Inflammatory macrophage (primary cell): ENCODE measurements at places on chromosomes 4 and X.

GRCh38 chrX:152428120-152428519 is 23.0 kb downstream of the GABRA3 start:
- no peak for DNase-seq

DNA sequence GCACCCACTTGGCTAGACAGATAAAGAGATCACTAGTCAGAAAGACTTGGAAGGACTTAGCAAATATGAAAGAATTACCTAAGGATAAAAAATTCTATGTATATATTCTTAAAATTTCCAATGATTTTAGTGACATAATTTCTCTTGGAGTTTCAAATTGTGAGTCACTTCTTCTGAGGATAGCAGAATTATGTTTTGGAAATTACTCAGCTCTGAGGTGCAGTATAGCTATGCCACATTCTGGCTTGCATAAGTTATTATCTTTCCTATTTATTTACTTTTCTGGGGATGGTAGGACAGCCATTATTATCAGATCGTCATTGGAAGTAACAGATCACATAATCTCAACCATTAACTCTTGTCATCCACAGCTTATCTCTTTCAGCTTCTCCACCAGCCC is 853.5 kb downstream of the TRIML1 start:
- no peak for DNase-seq

- DNase-seq, result no peak
These were observed 325.8 kb upstream of the GALNT7 start for GRCh38 chr4:172842779-172843178.

GRCh38 chr4:106909486-106910188 is 126.5 kb downstream of the DKK2 start:
- DNase-seq, result no peak

DNA sequence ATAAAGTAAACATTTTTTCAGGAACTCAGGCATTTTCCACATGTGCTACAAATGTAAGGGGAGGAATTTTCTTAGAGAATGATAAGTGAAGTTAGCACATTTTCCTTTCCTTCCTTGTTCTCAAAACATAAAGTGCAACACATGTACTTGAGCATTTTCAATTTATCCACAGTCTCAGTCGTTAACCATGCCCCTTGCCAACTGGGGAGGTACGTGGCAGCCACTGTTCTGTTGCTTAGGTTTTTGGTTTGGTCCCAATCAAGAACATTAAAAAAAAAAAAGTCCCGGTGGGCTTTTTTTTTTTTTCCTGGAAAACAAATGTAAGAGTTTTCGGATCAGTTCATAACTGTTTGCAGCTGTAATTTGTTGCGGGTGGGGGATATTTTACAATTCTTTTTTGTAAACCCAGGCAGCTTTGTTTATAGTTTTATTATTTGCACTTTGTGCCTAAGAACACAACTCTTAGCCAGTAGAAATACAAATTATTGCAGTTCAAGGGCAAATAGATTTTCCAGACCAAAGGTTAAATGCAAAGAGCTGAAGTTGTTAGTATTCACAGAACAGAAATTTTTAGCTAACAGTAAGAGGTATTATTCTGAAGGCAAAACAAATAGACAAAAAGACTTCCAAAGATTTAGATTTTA is 112.1 kb upstream of the NAP1L5 start:
- no peak for DNase-seq

DNA sequence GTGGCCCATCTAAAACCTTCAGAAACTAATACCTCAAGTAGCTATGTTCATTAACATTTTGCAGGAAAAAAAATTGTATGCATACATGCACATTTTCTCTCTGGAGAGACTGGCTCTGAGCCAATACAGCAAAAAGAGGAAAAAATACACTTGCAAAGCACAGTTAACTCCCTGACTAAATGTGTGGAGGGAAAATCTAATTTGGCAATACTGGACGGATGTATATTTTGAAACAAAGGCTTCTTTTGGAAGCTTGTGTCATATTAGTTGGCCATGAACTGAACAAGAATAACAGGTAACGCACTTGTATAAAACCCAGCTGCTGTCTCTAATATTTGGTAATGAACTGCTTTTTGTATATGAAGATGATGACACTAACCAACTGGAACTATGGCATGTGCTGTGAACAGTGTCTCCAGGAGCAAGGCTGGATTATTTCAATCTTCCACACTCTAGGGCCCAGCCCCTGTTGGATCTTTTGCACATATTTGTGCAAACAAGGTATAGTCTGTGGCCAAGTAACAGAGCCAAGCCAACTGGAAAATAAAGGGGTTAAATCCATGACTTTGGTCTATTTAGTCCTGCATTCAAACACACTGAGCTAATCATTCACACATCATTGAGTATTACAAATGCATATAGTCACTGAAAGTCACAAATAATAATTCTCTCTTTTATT is 67.9 kb upstream of the NRK start:
- no peak for DNase-seq

- DNase-seq, result no peak
These were observed 131.2 kb downstream of the FRMPD4 start for GRCh38 chrX:12269484-12269883.

DNA sequence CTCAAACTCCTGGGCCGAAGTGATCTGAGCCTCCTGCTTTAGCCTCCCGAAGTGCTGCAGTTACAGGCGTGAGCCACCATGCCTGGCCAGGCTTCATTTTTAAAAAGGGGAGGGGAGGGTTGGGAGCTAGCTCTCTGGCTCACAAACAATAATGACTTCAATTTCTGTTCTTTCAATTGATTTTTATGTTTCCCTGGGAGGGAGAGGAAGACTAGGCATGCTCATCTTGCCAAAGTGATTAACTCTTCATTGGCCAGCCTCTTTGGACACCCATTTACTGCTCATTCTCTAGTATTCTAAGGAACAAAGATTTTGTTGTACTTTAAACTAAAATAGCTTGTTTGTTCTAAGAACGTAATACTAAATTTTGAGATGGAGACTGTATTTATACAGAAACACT is 43.4 kb upstream of the TRIM2 start:
- DNase-seq, result no peak

DNA sequence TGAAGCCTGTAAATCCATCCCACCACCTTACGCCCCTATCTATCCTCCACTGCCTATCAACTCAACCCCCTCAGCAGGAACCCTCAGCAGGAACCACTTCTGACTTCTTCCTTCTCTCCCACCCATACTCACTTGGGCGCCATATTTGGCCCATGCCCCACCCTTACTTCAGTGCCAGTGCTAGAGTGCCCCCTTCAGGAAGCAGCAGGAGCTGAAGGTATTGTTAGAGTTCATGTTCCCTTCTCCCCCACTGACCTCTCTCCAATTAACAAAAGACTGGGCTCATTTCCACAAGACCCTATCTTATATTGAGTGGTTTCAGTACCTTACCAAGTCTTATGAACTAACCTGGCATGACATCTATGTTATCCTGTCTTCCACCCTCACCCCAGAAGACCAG is 363.1 kb upstream of the SLIT2 start:
- no peak for DNase-seq

GRCh38 chr4:74942918-74943253 is 10.0 kb downstream of the PARM1 start:
- DNase-seq, result no peak

DNA sequence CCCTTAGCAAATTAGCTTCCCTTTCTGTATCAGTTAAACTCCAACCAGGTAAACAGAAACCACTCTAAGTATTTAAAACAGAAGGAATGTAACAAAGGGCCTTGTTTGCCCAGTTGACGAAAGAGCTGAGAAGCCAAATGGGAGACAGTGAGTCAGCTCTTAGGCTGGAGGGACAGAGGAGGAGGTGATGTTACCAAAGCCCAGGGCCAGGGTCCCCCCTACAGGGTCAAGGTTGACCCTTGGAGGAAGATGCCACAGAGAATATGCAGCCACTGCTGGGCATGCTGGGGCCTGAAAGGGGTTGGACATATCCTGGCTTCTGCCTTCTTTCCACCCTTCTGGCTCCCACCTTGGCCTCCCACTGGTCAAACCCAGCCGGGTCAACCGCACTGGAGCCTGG is 38.3 kb upstream of the LGI2 start:
- no peak for DNase-seq

GRCh38 chr4:42865572-42866189 is 26.8 kb upstream of the GRXCR1 start:
- peak; percentile 72 for DNase-seq

- DNase-seq, result peak; percentile 38
These were observed 12.5 kb downstream of the RELL1 start for GRCh38 chr4:37673538-37674192.

- DNase-seq, result no peak
These were observed 335.2 kb downstream of the UBE2NL start for GRCh38 chrX:144219035-144219434.

GRCh38 chr4:152095701-152096070 is 334.9 kb upstream of the GATB start:
- no peak for DNase-seq

GRCh38 chrX:47200385-47201150 is 6.9 kb downstream of the UBA1 start:
- DNase-seq, result no peak

DNA sequence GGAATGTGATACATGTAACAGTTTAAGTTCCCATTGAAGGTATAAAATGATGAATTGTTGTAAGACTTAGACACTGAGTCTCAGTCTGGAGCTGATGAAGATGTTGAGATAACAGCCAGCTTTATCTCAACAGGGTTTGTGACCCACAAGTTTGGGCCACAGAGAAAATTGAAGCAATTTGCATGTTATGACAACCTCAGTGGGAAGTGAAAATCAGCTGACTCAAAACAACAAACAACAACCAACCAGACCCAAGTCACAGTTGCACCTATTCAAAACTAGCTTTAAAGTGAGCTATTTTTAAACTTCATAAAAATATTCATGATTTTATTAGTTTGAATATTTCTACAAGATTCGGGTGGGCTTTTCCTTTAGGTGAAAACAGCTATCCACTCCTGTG is 8.0 kb downstream of the SFRP2 start:
- no peak for DNase-seq

DNA sequence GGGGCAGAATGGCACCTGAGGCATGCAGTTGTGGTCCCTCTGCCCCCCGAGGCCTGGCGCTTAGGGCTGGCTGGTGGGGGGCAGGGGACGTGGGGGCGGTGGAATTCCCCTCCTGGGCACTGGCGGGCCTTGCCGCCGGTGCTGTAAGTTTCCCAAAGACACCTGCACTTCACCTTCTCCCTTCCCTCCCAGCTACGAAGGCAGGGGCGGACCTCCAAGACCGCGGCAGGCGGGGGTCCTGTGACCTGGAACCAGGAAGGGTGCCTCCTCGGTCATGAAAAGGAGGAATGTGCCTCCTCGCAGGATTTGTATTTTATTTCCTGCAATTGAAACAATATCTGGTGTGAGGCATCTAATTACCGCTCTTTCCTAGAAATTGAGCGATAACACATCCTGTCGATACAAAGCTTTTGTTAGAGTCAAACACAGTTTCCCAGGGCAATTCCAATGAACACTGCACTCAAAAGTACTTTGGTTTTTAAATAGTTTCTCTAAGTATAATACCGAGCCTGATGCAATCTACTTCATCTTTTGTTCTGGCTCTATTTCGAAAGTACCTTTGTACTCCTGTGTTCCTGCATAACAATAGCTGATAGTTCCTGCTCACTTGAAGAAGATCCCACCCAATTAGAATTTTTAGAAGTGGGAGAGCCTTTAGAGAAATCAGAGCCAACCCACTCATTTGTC is 12.3 kb upstream of the ADRA2C start:
- DNase-seq, result no peak

GRCh38 chr4:2417226-2417764 is 1.1 kb downstream of the ZFYVE28 start:
- DNase-seq, result no peak

DNA sequence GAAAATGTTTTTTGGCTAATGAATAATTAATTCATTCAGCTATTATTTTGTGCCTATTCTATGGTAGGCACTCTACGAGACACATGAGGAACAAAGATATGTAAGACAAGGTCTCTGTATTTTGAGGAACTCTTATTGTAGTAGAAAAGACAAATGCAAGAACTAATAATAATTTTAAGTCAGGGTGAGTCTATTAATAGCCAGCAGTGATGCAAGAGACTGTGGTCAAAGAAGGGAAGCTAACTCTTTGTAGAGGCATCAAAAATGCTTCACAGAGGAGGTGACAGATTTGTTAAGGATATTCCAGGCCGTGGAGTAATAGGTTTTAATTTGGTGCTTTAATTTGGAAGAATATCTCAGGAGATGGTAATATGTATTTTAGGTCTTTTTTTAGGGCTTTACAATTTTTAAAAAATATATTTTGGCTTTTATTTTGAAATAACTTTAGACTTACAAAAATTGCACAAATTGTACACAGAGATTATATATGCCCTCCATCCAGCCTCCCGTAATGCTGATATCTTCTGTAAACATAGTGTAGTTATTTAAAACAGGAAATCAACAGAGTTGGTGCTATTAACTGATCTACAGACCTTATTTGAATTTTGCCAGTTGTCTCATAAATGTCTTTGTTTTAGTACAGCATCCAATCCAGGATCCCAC is 48.1 kb downstream of the DCLK2 start:
- peak; percentile 95 for DNase-seq

GRCh38 chr4:128663325-128663724 is 146.2 kb upstream of the JADE1 start:
- no peak for DNase-seq

DNA sequence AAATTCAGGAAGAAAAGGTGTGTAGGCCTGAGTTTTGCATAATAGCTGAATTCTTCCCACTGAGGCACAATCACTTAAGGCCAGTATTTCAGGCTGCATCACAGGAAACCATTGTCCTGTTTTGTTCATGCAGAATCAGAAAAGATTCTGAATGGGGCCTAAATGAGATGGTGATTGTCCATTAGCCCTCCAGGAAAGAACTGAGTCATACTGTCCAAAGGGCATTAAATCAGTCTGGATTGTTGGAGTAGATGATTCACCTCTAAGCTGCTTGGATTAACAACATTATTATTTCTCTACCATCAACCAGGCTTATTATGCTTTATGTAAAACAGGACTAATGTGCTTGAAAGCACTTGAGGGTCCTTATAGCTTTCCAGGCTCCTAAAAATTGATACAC is 36.2 kb downstream of the CT47B1 start:
- DNase-seq, result no peak

DNA sequence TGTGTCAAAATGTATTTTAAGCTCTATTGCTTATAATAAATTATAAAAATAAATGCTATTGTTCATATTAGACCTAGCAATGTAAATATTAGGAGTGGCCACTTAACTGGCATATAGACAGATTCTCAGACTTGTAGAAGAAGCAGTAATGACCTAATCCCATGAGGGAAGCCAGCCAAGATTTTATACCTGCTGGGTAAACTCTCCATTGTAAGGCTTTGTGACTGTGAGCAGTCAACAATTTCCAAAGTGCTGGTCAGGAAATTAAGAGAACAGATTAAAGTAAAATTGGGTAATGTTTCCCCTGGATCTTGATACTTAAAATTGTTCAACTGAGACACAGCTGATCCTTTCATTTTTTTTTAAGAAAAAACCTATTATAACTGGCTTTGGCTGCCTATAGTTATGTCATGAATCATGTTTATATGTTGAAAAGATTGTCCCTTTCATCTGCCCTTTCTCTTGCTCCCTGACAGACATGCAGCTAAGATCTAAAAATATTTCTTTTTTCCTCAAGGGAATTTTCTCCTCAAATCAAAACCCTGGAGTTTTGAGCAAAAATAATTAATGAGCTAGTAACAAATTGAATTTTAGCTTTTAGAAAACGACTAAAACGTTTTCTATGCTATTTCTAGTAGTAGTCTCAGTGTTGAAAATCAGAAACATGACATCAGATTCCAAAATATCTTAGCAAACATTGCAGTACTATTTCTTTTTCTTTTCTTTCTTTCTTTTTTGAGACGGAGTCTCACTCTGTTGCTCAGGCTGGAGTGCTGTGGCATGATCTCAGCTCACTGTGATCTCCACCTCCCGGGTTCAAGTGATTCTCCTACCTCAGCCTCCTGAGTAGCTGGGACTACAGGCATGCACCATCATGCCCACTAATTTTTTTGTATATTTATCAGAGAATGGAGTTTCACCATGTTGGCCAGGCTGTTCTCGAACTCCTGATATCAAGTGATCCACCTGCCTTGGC is 77.9 kb downstream of the ADGRL3 start:
- no peak for DNase-seq
